Stimulated activated CD8-positive, alpha-beta memory T cell treated with anti-CD3 and anti-CD28 coated beads, Interleukin-15, amount 100 ng/mL, for 48 hours (primary cell): ENCODE measurements at places on chromosomes 12 and 14.
A peak's percentile ranks its signal among the peaks of the same experiment; 100 is the strongest.

DNA sequence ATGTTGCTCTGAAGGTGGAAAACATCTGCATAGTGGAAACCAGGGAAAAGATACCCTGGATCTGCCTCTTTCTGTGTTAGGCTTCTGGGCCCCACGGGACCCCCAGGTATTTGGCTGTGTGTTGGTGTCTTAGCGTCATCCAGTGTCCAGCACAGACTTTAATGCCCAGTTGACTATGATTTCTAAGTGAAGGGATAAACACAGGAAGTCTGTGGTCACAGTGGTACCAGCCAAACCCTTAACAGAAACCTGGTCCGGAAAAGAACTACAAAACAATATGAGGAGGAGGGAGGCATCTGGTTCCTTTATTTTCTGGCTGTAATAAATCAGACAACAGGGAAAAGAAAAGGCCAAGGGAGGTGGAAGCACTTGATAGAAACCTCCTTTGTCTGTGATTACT is 56.4 kb downstream of the CMKLR1 start:
- DNase-seq = no peak

DNA sequence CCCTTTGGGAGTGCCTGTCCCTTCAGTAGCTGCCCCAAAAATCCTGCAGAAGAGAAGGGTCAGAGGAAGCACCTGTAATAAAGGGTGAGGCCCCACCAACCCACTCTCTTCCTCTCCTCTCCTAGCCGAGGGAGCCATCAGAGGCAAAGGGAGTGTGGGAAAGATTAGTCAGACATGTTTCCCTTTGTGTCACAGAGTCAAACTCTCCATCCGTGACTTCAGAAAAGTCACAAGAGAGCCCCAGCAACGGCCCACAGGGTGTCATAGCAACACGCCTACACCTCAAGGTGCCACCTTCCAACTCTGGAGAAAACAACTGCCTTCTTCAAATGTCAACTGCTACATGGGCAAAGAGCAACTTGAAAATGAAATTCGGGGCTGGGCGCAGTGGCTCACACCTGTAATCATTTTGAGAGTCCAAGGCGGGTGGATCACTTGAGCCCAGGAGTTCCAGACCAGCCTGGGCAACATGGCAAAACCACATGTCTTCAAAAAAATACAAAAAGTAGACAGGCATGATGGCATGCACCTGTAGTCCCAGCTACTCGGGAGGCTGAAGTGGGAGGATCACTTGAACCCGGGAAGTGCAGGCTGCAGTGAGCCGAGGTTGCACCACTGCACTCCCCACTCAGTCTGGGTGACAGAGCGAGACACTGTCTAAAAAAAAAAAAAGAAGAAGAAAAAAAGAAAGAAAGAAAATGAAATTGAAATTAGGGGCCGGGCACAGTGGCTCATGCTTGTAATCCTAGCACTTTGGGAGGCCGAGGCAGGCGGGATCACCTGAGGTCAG is 17.7 kb upstream of the CD27 start:
- peak; percentile 90 for DNase-seq

DNA sequence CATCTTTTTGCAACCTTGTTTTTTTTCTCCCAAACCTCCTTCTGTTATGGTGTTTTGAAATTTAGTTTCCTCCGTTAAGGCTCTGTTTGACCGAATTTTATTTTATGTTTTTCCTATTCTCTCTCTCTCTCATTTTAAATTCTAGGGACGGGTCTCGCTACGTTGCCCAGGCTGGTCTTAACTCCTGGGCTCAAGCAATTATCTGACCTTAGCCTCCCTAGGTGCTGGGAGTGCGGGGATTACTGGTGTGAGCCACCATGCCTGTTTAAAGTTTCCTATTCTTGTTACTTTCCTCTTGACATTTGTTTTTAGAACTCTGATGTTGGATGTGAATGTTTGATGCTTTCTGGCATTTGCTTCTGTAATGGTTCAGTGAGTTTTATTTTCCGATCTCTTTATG is 1.0 kb downstream of the ZC3H14 start:
- no peak for DNase-seq

DNA sequence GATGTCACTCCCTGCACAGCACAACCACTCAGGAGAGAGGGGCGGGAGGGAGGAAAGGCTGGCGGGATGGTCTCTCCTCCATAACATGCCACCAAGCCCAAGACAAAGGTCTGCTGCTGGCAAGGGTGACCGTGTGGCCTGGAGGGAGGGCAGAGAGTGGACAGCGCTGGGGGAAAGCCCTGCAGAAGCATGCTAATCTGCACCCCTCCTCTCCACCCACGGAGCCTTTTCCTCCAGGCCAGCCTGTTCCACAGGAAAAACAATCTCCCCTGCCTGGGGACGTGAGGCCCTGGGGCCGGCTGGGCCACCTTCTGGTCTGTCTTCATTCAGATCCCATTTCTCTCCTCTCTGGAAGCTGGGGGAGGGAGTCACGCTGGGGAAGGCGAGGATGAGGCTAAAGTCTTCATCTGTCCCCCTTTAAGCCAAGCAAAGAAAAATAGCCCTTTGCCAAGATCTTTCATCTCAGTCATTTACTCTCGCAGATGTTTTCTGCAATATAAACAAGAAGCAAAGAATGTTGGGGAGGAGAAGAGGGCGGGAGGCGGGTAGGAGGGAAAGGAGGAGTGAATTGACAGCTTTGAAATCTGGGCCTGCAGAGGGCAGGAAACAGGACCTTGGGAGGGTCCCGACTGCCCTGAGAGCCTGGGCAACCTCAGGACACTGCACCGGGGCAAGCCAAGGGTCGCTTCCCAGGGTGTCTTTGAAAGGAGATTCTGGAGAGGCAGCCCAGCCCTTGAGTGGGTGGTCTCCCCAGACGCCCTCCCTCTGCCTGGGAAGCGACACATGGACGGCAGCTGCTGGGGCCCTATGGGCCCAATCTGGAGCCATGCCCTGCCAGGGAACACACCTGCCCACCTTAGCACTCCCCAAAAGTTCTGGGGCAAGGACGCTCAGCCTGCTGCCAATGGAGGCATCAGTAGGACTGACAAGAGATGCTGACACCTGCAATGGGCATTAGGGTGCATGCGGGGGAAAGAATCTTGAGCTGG is 133.6 kb downstream of the ZFP36L1 start:
- no peak for DNase-seq

DNA sequence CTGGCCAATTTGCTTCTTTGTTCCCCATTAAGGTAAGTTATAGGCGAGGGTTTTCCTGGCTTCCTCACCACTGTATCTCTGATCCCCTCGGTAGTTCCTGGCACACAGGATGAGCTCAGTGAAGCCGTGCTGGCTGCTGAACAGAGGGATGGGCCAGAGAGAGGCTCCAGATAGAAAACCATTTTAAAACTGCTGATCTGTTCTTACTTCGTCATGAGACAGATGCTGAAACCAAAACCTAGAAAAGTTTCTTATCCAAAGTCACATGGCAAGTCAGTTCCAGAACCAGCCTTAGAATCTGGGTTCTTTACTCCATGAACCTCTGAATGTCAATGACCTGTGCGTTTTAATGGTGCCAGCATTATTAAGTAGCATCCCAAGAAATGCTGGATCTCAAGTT is 76.3 kb upstream of the RIN3 start:
- DNase-seq = no peak

- DNase-seq = no peak
Measured at GRCh38 chr14:77565289-77565993, 51.0 kb downstream of the SPTLC2 start.

DNA sequence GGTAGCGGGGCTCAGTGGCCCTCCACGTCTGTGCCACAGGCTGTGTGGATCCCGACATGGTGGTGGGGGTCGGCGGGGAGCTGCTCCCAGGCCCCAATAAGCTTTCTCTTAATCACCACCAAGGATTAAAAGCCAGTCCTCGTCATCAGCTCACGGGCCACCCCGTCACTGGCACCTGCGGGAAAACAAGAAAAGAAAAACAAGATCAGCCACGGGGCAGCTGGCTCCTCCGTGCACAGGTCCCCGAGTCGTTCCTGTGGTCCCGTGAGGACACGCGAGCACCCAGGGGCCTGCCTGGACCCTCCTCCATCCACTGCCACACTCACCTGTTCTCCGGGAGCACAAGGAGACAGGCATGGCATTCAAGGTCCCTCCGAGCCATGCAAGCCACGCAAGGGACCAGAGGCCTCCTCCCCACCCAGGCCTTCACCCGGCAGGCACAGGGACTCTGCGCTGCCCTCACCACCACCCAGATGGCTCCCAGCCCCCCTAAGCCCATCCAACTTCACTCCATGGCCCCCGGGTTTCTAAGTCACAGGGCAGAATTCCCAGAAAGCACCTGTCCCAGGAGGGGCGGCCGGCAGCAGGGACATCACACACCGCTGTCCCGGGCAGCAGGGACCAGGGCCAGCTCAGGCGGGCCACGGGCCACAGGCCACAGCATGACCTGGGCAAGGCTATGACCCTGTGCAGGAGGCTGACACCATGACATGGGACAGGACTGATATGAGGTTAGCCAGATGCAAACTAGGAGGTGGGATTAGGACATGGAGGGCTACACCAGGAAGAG is 72.0 kb downstream of the NCOR2 start:
- DNase-seq = no peak

DNA sequence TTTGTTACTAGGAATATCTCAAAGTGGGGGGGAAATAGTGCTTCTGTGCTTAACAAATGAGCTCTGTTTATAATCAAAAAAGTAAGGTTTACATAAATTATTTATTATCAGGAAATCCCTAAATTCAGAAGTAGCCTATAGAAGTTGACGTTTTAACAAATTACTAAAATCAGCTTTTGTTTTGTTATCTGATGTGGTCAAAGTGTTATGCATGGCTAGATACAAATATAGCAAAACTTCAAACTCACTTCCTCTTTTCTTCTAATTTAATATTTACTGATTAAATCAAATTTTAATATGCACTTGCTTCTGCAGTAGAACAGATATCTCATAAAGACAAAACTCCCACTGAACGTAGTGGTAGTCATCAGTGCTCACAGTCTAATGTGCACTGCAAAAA is 47.5 kb downstream of the GARIN6 start:
- DNase-seq = no peak

- peak; percentile 49 for DNase-seq
Measured at GRCh38 chr14:74941676-74942097, 13.7 kb downstream of the PGF start.

DNA sequence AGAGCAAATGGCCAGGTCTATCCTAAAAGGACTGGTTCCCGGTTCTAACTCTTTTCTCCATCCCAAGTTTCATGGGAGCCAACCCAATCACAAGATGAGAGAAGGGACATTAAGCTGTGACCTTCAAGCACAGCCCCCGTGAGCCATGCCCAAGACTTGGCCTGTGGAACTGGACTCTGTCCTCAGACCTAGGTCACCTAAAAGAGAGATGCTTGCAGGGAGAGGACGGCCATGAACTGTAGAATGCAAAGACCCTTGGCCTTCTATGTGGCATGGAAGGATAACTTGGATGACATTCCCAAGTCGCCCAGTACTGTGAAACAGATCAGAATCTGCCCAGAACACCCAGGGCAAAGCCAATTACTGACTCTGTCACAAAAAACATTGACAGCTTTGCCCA is 263.5 kb downstream of the DPF3 start:
- no peak for DNase-seq

DNA sequence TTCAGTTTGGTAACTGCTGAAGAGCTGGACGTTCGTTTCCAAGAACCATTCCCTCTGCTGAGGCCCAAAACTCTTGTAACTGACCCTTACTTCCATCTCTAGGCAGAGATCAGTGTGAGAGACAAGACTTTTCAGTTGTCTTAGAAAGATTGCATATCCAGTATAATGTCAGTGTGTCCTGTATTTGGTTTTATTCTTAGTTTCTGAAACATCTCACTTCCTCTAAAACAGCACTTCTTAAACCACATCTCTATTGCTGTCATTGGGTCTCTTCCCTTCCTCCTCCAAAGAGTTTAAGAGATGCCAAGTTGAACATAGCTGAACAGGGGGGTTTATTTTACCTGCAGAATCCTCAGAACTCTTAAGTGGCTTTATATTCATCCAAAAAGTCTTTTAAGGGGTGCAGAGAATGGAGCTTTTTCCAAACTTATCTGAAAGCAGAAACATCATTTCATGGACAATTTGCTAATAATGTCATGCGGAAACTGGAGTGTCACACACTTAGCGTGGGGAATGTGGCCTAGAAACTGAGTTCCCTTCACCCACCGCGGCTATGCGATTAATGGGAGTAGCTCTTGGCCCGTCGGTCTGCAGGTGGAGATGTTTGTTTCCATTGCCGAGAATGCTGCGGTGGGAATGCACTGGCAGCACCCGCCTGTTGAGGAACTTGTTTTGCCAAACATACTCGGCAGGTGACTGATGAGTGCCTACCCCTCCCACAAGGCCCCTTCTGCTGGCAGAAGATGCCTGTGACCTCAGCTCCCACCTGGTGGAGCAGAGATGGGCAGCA is 148.2 kb downstream of the ADGRD1 start:
- DNase-seq = no peak

- no peak for DNase-seq
Measured at GRCh38 chr12:21568115-21568514, 36.5 kb downstream of the GYS2 start.

- DNase-seq = no peak
Measured at GRCh38 chr12:15532364-15532977, 210.2 kb downstream of the PTPRO start.

- DNase-seq = no peak
Measured at GRCh38 chr12:126182619-126183236, 1117.5 kb downstream of the AACS start.

DNA sequence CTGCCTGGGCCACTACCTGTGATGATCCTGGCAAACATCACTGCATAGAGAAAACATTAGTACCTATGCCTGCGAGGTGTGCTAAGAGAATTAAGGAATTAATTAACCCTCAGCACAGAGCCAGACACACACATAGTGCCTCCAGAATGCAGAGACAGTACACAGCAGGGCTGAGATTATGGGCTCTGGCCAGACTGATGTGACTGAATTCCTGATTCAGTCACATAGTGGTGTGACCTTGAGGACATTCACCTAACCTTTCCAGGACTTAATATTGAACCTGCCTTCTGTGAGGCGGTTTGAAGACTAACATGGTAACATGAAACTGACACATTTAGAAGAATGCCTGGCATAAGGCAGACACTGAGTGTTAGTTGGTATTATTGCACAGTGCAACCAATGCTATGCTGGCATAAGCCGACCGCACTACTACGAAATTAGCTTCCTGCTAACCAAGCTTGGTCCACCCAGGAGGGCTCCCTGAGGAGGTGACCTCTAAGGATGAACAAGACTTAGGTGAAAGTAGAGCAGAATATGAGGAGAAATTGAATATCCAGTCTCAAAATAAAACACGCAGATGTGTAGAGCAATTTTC is 32.0 kb upstream of the SELPLG start:
- DNase-seq = no peak

GRCh38 chr12:102095677-102096263 is 24.1 kb downstream of the NUP37 start:
- no peak for DNase-seq

- DNase-seq = no peak
Measured at GRCh38 chr12:4416276-4416675, 29.3 kb downstream of the FGF6 start.

DNA sequence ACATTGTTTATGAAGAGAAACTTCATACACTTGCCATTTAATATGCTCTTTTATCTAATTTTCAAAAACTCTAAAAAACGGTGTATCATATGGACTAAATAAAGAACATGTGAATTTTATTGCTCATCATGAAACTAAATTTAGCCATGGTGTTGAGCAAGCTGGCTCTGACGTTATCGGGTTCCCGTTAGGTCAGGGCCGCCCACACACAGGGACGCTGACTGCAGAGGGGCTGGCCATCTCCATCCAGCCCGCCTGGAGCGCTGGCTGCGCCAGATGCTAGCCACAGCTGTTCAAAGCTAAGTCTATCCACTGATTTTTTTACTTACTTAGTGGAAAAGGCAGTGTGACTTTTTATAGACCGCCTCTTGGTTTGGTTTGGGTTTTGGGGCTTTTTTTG is 36.5 kb upstream of the DYNC1H1 start:
- peak; percentile 25 for DNase-seq
